ENCODE measurements at places on chromosomes 5 and 9. TPM values are rescaled to one million over a fixed set of nuclear protein-coding genes. Genes with fewer than 3 reads are reported as not detected.

Gene FBN2
- 81.6 TPM for total RNA-seq

Gene FBXO10
- 3.8 TPM for total RNA-seq

DNA sequence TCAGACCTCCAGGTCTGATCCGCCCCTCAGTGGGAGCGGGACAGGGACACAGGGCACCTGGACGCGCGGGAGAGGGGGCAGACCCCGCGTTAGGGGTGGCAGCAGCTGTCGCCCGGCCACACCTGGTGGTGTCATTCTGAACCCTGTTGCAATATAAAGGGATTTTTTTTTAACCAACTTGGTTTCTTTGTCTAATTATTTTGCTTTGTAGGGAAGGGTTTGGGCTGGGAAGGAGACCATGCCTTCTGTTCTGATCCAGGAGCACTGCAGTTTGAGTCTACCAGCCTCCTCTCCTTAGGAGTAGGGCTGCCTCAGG, 10.9 kb upstream of the ASS1 start:
- no peak for DNase-seq

DNA sequence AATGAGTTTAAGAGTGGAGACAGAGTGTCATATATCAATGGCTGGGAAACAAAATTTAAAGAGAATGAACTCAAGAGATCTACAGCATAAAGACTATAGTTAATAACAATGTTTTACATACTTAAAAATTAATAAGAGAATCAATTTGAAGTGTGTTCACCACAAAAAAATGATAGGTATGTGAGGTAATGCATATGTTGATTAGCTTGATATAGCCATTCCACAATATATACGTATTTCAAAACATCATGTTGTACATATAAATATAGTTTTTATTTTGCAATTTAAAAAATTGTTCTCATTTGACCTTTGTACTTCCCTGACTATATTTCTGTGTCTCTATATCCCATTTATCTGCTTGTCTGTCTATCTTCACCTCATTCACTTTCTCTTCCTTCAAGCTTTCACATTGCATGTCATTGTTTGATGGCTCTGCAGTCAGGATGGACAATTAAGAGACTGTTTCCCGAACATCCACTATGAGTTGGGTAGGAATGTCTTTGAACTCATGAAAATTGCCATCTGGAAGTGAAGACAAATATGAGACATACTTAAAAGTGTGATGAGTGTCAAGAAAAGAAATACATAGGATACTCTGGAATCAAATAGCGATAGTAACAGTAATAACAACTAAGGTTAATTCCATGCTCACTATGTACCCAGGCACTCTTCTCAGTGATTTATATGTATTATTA, 359.9 kb upstream of the ACTBL2 start:
- no peak for DNase-seq

DNA sequence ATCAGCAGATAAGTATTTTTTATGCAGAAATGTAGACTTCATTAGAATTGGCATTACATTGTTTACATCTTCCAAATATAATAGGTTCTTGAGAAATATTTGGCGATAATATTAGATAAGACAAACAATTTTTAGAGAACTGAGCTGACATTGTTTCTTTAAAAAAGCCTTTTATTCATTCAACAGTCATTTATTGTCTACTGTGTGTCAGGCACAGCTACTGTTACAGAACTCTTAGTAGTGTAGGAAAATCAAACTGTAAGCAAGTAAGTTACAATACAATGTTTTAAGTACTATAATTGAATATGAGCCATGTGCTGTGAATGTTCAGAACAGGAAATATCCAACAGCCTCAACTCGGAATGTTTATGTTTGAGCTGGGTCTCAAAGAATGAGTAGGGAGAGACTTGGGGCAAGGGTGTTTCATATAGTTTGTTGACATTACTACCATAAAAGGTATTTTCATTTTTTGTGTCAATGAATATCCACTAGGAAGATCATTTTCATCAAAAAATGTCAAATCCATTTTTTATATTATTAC, 114.0 kb downstream of the CDC42SE2 start:
- no peak for DNase-seq

DNA sequence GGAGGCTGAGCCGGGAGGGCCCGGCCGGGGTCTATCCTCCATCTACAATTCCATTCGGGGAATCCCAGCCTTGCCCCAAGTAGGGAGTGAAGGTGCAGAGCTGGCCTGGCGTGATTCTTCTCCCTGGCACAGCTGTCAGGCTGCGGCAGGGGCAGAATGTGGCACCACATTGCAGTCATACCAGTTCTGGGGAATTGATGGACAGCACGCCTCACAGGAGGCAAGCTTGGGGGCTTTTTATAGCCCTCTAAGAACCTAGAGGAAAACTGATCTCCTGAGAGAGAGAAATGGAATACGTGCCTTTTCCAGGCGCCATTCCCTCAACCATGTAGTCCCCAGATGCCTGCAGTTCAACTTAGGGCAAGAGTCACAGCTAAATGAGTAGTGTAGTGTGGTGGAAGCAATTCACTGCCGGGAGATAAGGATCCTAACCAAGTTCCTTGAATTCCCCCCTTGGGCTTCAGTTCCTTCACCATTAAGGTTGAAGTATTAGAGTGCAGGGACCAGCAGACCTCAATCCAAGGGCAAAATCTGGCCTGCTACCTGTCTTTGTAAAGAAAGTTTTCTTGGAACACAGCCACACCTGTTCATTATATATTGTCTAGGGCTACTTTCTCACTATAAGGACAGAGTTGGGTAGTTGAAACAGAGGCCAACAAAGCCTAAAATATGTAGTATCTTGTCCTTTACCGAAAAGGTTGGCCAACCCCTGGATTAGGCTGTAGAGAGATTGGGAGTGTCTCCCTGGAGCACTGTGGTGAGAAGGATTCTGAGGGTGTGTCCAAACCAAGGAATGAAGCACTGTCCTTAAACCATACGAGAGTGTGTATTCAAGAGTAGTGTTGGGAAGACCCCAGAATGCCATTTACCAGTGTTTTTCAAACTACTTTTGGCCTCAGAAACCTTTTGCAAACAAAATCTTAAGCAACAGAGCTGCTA, 10.6 kb downstream of the AFAP1L1 start:
- DNase-seq, result no peak

DNA sequence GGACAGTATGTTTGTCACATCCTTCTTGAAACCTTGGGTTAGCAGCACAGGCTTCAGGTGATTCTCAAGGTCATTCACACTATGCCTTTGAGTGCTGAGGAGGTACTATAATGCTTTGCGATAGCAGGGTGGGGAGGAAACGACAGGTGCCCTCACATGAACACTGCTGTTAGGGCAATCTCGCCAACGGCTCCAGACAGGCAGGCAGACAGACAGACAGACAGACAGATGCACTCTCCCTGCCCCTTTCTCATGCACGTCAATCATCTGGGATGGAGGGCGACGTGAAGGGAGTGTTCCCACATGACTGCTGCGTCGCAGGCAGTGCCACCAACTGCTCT, 82.9 kb downstream of the RAPGEF1 start:
- no peak for DNase-seq

GRCh38 chr5:145661737-145662485, 173.2 kb downstream of the PRELID2 start:
- no peak for DNase-seq
